Colonic mucosa (tissue), 4 donors: ENCODE measurements at places on chromosomes 2 and 18.

- no peaks in the 10 kb centered on the region for H3K4me1 ChIP-seq
- no peak overlapping the region for H3K27ac ChIP-seq
- H3K27me3 ChIP-seq = no peaks in the 10 kb centered on the region
- no peaks in the 10 kb centered on the region for H3K36me3 ChIP-seq
- DNase-seq = no peak
Observed at GRCh38 chr2:25979001-25979400, 3.3 kb downstream of the KIF3C start.

- H3K27ac ChIP-seq = no peak overlapping the region
- H3K27me3 ChIP-seq = no peaks in the 10 kb centered on the region
- H3K4me1 ChIP-seq = no peaks in the 10 kb centered on the region
Observed at GRCh38 chr2:184904991-184905390, 306.7 kb downstream of the ZNF804A start.

DNA sequence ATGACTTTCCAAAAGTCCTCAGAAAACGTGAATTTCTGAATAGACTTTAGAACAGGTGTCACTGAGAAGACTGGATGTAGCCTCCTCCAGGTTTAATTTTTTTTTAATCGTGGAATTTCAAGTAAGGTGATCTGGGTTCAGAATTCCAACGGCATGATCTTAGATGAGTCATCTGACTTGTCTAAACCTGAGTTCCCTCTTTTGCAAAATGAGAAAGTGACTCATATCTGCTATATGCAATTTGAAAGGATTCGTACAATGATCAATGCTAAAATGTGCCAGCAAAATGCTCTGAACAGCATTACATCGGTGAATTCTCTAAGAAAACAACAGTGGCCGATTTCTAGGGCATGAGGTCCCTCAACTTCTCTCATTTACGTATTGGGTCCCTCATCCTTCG lies 69.1 kb upstream of the ZNF516 start:
- no peak for DNase-seq
- no peaks in the 10 kb centered on the region for H3K36me3 ChIP-seq
- H3K4me1 ChIP-seq = peaks cover 3% of the 10 kb centered on the region
- no peak overlapping the region for H3K4me3 ChIP-seq

GRCh38 chr2:177028296-177028695 lies 184.3 kb upstream of the HNRNPA3 start:
- H3K27me3 ChIP-seq = no peaks in the 10 kb centered on the region
- DNase-seq = no peak
- H3K36me3 ChIP-seq = no peaks in the 10 kb centered on the region
- no peaks in the 10 kb centered on the region for H3K4me1 ChIP-seq
- H3K4me3 ChIP-seq = no peak overlapping the region
- H3K27ac ChIP-seq = no peak overlapping the region

- H3K27me3 ChIP-seq = no peaks in the 10 kb centered on the region
- no peak overlapping the region for H3K27ac ChIP-seq
- H3K36me3 ChIP-seq = no peaks in the 10 kb centered on the region
- H3K4me1 ChIP-seq = peaks cover 7% of the 10 kb centered on the region
Observed at GRCh38 chr2:239344857-239345216, 56.0 kb downstream of the HDAC4 start.

- DNase-seq = no peak
- H3K4me3 ChIP-seq = no peak overlapping the region
- H3K27ac ChIP-seq = no peak overlapping the region
- no peaks in the 10 kb centered on the region for H3K4me1 ChIP-seq
- H3K27me3 ChIP-seq = no peaks in the 10 kb centered on the region
Observed at GRCh38 chr18:52183107-52183506, 156.9 kb upstream of the DCC start.

DNA sequence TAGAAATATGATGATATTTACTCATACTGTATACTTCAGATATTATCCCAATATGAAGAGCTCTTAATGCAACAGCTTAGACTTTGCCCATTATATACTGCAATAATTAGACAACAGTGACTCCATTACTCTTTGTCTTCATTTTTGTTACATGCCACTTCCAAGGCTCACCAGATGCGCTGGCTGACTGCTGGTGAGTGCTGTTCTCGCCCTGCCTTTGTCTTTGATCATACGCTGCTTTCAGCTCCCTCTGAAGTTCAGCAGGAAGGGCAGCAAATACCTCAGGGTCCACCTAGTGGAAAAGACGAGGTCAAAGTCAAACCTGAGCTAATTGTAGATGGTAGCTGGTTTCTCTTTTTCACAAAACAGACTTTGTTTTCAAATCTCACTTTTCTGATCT lies 66.3 kb downstream of the EIF5B start:
- no peaks in the 10 kb centered on the region for H3K27me3 ChIP-seq
- H3K36me3 ChIP-seq = peaks cover 18% of the 10 kb centered on the region
- H3K27ac ChIP-seq = no peak overlapping the region
- H3K4me3 ChIP-seq = no peak overlapping the region
- no peaks in the 10 kb centered on the region for H3K4me1 ChIP-seq

GRCh38 chr18:75742516-75742915 lies 315.0 kb upstream of the SMIM21 start:
- no peaks in the 10 kb centered on the region for H3K4me1 ChIP-seq
- H3K27me3 ChIP-seq = no peaks in the 10 kb centered on the region
- no peak overlapping the region for H3K27ac ChIP-seq

- no peak overlapping the region for H3K4me3 ChIP-seq
- no peaks in the 10 kb centered on the region for H3K27me3 ChIP-seq
- no peak for DNase-seq
- H3K36me3 ChIP-seq = no peaks in the 10 kb centered on the region
- no peak overlapping the region for H3K27ac ChIP-seq
Observed at GRCh38 chr2:30105556-30105955, 41.3 kb upstream of the YPEL5 start.
